ENCODE measurements at places on chromosomes 12 and 14.

- peak; percentile 88 for DNase-seq
Measured at GRCh38 chr12:30719060-30719459, 23.4 kb upstream of the IPO8 start.

DNA sequence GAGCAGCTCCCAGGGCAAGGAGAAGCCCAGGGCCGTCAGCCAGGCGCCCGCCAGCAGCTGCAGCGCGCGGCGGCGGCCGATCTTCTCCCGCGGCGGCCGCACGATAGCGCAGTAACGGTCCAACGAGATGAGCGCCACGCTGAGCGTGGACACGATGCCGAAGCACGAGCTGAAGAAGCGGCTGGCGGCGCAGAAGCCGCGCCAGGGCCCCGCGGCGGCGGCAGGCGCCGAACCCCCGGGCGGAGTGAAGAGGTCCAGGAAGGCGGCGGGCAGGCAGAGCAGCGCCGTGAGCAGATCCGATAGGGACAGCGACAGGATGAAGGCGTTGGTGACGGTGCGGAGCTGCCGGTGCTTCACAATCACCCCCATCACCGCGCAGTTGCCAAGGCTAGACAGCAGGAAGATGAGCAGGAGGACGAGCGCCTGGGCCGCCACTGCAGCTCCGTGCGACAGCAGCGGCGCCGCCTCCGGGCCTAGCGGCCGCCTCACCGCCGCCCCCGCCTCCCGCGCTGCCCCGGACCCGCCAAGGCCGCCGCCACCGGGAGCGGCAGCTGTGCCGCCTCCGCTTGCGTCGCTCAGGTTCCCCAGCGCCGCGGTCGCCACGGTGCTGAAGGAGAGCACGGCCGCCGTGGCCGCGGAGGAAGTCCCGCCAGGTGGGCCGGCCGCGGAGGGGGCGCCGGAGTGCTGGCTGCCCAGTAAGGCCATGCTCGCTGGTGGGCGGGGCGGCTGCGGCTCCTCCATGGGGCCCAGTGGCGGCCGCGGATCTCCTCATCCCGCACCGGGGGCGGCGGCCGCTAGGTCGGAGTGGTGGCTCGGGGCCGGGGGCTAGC lies 479 bp downstream of the GPR135 start:
- peak; percentile 30 for DNase-seq

DNA sequence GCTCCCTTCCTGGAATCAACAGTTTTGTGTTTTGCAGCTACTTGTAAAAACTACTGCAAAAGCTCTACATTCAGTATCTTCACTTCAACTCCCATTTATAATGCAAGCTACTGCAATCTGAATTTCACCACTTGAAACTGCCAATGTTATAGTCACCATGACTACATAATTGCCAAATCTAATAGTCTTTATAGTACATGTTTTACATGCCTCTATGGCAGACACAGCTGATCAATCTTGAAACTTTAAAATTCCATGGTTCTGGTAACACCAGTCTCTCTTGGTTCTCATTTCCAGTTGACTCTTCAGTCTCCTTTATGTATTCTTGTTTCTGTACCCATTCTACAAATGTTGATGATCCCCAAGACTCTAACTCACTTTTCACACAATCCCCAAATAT lies 185.9 kb downstream of the MED13L start:
- DNase-seq = no peak

DNA sequence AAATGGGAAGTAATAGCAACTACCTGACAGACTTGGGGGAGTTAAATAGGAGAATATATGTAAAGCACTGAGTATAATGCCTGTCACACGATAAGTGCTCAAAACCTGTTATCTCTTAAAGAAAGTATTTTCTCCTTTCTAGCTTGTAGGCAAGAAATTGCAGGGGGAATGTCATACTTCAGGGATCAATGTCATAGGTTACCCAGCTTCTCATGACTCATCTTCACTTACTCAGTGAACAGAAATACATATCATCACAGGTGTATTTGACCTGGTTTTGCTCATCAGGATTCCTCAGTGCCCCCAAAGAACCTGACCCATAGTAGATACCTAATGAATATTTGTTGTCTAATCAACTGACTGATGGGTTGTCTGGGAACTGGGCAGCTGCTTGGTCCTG lies 285.0 kb upstream of the ATP2B1 start:
- DNase-seq = no peak

DNA sequence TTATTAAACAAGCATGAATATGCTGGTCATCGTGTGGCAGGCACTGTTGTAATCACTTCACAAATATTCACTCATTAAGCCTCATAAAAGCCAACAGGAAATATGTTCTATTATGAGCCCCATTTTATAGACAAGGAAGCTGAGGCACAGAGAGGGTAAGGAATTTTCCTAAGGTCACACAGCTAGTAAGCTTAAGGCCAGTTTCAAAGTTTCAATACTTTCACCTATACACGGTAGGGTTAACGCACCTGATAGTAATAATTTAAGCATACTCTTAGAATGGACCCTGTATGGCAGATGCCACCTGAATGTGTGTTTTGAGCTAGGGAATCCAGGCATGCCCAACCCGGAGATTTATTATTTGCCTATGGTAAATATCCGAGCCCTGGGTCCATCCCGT lies 39.8 kb downstream of the EGLN3 start:
- DNase-seq = no peak
